ENCODE measurements at places on chromosomes 7 and 10.

DNA sequence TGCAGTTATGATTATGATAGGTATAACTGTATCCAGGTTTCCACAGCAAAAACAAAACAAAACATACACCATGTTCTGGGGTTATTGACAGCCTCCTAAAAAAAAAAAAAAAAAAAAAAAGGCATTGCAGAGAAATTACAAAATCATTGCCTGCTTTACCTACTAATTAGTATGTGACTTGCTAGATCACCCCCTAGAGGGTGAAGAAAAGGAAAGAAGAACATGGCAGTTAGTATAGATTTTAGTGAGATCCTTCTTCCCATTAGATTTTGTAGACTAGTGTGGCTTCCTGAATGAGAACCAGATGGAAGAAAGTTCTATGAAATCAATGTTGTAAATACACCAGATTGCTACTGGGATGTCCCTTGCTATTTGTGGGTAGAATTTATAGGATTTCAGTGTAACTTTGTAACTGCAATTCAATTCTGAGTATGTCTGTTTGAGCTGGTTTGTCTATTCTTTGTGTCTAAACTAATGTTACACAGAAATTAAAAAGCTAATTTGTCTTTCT, 24.0 kb upstream of the AGBL3 start:
- no peak for DNase-seq

- DNase-seq = no peak
Observed at GRCh38 chr7:1724118-1724910, 54.2 kb downstream of the ELFN1 start.

- DNase-seq = no peak
Observed at GRCh38 chr10:49368256-49368655, 27.6 kb downstream of the DRGX start.

GRCh38 chr7:94400643-94401427, 6.1 kb downstream of the COL1A2 start:
- DNase-seq = no peak

- no peak for DNase-seq
Observed at GRCh38 chr7:38838725-38839385, 70.1 kb downstream of the VPS41 start.

Measured in activated naive CD4-positive, alpha-beta T cell treated with anti-CD3 and anti-CD28 coated beads for 36 hours (primary cell).